NCI-H526 treated with DMSO at 0.1 percent for 48 hours (cell line): ENCODE measurements at places on chromosomes 1 and 21.

- no peak for DNase-seq
Observed at GRCh38 chr1:203126151-203126865, 1.2 kb upstream of the ADORA1 start.

- no peak for DNase-seq
Observed at GRCh38 chr1:29364101-29364678, 127.9 kb downstream of the PTPRU start.

GRCh38 chr1:24263211-24263610 lies 55.9 kb upstream of the GRHL3 start:
- no peak for DNase-seq

GRCh38 chr1:21536218-21536617 lies 27.0 kb downstream of the ALPL start:
- DNase-seq: no peak

DNA sequence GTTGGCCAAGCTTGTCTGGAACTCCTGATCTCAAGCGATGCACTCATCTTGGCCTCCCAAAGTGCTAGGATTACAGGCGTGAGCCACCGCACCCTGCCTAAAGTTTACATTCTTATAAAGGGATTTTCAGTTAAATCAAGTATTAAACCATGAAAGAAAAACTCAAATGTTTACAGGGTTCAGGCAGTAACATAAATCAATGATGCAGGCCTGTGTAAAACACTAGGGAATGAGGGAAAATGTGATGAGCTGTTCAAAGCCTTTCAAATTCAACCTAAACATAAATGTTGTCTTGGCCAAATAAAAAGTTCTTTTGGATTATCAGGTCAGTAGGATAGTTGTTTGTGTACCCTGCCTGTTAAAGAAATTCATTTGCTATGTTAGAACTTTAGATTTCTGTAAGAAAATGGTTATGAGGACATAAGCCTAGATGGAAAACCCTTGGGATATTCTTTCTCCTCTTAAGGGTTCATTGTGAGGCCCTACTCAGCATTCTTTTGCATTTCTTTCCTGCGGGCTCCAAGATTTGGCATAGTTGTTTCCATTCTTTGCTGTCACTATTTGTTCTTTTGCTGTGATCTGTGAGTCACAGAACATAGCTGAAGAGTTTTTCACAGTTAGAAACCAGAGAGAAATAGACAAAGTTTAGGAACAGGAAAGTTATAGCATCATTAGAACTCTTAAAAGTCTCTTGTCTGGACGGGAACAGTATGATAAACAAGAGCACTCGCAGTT lies 8.9 kb upstream of the ZRANB2 start:
- no peak for DNase-seq

- DNase-seq: no peak
Observed at GRCh38 chr1:63663301-63663700, 70.1 kb downstream of the PGM1 start.

GRCh38 chr1:200901796-200902444 lies 7.2 kb downstream of the INAVA start:
- no peak for DNase-seq

- DNase-seq: no peak
Observed at GRCh38 chr1:245388687-245389086, 233.9 kb downstream of the KIF26B start.

DNA sequence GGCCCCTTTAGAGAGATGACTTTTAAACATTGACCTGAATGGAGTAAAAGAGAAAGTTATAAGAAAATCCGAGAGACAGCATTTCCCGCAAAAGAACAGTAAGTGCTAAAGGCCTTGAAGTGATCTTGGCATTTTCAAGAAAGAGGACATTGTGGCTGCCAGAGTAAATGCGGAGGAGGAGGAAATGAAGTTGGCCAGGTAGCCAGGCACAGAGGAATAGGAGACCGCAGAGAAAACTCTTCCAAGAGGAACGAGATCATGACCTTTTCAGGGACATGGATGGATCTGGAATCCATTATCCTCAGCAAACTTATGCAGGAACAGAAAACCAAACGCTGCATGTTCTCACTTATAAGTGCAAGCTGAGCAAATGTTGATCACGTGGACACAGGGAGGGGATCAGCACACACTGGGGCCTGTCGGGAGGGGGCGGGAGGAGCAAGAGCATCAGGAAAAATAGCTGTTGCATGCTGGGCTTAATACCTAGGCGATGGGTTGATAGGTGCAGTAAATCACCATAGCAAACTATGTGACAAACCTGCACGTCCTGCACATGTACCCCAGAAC lies 49.7 kb downstream of the EEIG2 start:
- DNase-seq: no peak

DNA sequence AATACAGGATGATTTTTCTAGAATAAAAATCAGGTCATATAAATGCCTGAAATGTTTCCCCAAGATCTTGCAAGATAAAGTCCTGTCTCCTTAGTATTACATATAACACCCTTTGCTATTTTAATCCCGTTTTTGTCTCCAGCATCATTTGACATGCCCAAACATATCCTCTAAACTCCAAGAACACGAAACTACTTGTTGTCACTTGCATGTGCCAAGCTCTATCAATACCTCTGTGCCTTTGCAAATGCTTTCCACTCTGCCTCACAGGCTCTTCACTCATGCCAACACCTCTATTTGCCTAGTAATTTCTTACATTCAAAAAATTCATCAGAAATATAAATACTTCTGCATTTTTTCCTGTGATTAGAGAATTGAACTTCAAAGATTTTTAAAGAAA lies 37.9 kb downstream of the LRRIQ3 start:
- DNase-seq: no peak

DNA sequence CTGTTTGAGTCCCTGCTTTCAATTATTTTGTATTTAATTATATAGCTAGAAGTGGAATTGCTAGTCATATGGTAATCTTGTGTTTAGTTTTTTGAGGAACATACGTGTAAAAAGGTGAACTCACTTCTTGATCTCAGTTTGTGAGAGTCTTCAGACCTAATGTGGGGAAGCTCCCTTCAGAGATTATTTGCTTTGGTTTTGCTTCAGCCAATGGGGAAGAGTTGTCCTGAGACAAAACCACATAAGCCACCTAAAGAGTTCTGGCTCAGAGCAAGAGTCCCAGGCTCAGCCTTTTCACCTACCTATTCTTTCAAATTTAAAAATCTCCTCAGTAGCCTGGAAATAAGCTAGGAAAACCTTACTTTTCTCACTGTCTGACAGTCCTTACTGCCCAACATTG lies 138.4 kb downstream of the UCK2 start:
- DNase-seq: no peak

- no peak for DNase-seq
Observed at GRCh38 chr21:16020878-16021277, 291.1 kb downstream of the USP25 start.

- DNase-seq: no peak
Observed at GRCh38 chr1:234768569-234769283, 158.7 kb upstream of the IRF2BP2 start.

GRCh38 chr1:8663915-8664329 lies 153.5 kb downstream of the RERE start:
- DNase-seq: no peak

GRCh38 chr1:74591949-74592348 lies 79.5 kb upstream of the LRRC53 start:
- DNase-seq: no peak

GRCh38 chr1:230299191-230300006 lies 126.7 kb downstream of the PGBD5 start:
- no peak for DNase-seq

- DNase-seq: no peak
Observed at GRCh38 chr1:111471538-111471937, 2.2 kb upstream of the C1orf162 start.
